ENCODE measurements at places on chromosomes 12 and 14.
A peak's percentile ranks its signal among the peaks of the same experiment; 100 is the strongest.

GRCh38 chr14:49019467-49020115 lies 566.6 kb downstream of the RPS29 start:
- DNase-seq: no peak

- no peak for DNase-seq
Measured at GRCh38 chr14:68789821-68790643, 2.8 kb downstream of the ZFP36L1 start.

- peak; percentile 54 for DNase-seq
Measured at GRCh38 chr12:120194534-120195395, at the start of gene GCN1. Gene GCN1 (minus strand): TSS chr12:120194715. CDS start chr12:120194697, 18 bp downstream.

GRCh38 chr12:25712169-25712568 lies 159.1 kb upstream of the LMNTD1 start:
- DNase-seq: no peak

- DNase-seq: peak; percentile 72
Measured at GRCh38 chr12:74537126-74537706, 419 bp upstream of the ATXN7L3B start.

GRCh38 chr14:63510538-63510937 lies 32.6 kb downstream of the PPP2R5E start:
- no peak for DNase-seq

- no peak for DNase-seq
Measured at GRCh38 chr14:69617796-69618195, 6.4 kb downstream of the SUSD6 start.

GRCh38 chr14:65231286-65231980 lies 129.1 kb upstream of the MAX start:
- no peak for DNase-seq

- DNase-seq: no peak
Measured at GRCh38 chr12:21662122-21662792, 4.6 kb upstream of the LDHB start.

DNA sequence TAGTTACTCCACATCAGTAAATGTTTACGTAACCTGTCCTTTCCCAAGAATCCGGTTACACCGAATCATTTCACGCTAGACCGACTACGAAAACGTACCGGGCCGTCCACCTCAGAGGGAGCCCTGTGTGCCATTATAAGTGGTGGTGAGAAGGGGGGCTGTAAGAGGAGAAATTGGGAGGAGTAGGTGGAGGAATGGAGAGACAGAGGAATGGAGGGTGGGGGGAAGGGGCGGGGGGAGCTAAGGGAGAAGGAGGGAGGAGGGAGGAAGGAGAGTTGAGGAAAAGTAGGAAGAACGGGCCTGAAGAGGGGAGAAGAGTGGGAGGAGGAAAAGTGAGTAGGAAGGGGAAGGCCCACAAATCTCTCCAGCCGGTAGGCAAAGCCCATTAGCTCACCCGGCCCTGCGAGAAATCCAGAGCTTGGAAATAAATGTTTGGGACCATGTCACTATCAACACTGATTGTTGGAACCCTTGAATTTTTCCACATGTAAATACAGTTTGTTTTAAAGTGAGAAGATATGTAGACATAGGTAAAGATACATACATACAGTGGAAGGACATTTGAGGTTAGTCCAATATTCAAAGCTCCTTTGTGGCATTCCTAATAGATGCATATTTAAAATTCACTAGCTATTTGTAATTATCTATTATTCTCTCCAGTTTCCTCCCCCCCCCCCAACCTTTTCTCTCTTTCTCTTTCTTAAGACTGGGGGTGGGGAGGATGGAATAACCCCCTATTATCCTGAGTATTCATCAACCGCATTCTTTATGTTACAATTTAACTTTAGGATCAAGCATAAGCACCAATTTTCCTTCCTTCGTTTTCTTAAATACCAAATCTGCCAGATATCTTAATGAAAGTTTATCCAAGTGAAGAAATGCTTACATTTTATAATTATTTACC lies 2.1 kb upstream of the FOXG1 start:
- DNase-seq: no peak

DNA sequence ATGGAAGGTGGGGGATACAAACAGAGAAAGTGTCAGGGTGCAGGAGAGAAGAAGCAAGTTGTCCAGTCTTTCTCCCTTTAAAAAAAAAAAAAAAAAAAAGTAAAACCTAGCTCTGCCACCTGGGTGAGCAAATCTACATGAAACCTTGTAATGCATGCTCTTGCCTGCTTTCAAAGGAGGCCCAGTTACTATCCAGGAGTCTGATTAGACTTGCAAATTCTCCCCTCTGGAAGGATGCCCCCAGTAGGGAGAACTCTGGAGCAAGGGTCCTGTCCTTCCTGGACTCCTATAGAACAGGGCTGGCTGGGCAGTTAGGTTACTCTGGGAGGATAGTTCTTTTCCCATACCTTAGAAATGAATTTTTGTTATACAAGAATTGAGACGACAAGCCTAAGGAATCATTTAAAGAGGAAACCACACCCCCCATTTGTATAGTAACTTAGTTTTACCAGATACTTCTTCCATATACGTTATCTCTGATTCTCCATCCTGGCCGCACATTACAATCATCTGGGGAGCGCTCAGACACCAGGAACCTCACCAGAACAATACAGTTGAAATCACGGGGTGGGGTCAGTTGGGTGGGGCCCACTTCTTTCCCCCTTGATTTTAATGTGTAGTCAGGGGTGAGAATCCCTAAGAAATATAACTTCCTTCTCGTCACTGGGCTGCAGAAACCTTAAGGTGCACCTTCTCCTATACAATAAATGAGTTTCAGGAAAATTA lies 30.5 kb downstream of the RAB35 start:
- no peak for DNase-seq

DNA sequence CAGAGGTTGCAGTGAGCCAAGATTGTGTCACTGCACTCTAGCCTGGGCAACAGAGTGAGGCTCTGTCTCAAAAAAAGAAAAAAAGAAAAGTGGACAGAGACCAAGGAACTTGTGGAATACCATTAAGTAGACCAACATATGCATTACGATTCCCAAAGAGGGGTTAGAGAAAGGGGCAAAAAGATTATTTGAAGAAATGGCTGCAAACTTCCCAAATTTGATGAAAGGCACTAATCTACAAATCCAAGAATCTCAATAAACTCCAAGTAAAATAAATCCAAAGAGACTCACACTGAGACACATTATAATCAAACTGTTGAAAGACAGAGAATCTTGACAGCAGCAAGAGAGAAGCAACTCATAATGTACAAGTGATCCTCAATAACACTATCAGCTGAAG lies 4.8 kb upstream of the OXA1L start:
- DNase-seq: no peak

DNA sequence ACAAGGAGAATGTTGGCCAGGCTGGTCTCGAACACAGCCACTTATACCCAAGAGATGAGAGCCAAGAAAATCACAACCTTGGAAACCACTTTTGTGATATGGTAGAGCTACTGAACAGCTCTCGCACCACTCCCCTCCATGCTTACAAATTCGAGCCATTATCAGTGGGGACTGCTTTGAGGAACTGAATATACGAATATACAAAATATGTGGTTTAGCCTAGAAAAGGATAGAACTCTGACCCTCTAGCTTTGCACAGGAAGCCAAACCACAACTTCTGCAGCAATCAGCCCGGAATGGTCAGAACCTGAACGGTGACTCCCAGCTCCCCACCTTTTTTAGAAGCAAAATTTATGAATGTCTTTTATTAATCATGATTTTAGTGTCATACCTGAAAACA lies 129.8 kb upstream of the TMEM132C start:
- DNase-seq: no peak

DNA sequence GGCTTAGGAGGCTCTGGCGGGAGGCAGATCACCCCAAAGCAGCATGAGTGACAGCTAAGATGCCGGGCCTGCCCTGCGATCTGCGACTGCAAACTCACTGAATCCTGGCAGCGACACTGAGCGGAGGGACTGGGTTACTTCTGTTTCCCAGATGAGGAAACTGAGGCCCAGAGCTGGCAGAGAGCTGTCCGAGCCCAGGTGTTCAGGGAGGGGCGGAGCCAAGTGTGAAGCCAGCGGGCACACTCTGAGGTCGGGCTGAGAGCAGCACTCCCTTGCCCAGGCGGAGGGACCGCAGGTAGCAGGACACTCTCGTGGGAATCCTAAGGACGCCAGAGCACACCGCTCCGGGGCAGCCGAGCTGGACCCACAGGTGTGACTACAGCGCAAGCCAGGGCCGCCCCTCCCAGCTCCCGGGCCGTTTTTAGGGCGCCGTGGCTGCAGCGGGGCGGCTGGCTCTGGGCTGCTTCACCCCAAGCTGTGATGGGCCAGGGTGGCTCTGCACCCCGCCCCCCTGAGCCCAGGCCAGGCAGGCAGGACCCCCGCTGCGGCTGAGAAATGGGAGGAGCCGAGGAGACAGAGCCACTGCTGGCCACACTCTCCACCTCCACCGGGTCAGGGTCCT lies 27.4 kb downstream of the MMP17 start:
- no peak for DNase-seq

- DNase-seq: no peak
Measured at GRCh38 chr12:43722621-43723020, 36.0 kb downstream of the PUS7L start.

- no peak for DNase-seq
Measured at GRCh38 chr14:77008541-77008940, 20.0 kb downstream of the IRF2BPL start.

DNA sequence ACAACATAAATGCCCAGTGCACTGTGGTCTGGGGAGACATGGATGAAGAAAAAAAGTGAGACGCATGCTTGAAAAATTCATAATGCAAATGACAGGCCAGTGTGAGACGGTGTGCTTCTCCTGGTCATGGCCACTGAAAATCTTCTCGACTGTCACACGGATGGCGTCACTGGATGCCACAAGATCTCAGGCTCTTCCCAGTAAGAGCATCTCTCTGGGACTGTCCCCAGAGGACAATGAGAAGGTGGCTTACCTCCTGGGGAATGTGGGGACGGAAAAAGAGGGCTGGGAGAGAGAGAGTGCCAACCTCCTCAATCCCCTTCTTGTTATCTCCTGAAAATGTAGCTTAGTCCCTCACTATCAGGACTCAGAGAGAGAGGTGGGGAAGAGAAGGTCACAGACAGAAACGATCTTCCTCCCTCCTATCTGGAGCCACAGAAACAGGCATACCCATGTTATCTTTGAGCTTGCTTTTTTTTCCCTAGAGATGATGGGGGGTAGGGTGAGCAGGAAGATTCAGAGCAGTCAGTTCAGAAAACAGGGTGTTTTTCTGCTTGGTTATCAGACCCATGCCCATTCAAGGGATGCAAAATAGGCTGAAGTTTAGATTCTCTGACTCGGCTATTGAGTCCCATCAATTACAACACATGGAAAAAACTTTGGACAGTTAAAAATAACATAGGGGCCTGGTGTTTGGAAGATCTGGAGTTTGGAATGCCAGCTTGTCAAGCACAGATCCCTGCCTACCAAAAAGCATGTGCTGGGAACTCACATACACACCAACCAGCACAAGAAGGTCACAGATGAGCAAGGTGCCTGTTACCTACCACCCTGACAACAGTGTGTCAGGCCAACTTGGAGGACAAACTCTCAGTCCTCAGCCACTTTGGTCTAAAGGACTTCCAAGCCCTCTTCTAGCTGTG lies 24.2 kb downstream of the DPF3 start:
- DNase-seq: no peak

- DNase-seq: no peak
Measured at GRCh38 chr12:52193532-52193931, 1.7 kb upstream of the KRT80 start.

DNA sequence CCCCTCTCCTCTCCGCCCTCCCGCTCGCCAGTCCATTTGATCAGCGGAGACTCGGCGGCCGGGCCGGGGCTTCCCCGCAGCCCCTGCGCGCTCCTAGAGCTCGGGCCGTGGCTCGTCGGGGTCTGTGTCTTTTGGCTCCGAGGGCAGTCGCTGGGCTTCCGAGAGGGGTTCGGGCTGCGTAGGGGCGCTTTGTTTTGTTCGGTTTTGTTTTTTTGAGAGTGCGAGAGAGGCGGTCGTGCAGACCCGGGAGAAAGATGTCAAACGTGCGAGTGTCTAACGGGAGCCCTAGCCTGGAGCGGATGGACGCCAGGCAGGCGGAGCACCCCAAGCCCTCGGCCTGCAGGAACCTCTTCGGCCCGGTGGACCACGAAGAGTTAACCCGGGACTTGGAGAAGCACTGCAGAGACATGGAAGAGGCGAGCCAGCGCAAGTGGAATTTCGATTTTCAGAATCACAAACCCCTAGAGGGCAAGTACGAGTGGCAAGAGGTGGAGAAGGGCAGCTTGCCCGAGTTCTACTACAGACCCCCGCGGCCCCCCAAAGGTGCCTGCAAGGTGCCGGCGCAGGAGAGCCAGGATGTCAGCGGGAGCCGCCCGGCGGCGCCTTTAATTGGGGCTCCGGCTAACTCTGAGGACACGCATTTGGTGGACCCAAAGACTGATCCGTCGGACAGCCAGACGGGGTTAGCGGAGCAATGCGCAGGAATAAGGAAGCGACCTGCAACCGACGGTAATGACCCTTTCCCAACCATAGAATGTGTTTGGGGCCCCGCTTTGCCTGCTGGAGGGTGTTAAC lies 615 bp downstream of the CDKN1B start:
- no peak for DNase-seq

- DNase-seq: no peak
Measured at GRCh38 chr12:62164036-62164435, 96.2 kb upstream of the USP15 start.

DNA sequence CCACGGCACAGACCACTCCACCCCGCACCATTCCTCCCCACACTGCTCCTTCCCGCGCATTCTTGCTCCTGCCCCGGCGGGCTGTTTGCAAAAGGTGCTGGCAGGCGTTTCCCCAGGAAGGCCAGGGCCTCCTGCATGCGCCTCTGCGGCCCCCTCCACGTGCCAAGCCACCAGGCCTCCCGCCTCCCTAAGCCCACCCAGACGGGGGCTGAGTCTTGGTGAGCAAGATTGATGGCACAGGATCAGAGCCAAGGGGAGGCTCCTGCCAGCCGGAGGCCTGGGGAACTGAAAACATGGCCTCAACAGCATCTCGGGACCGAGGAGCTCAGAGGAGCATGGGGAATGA lies 328.3 kb upstream of the DIO3 start:
- DNase-seq: no peak

- no peak for DNase-seq
Measured at GRCh38 chr14:99586761-99587459, 17.1 kb downstream of the CCDC85C start.

DNA sequence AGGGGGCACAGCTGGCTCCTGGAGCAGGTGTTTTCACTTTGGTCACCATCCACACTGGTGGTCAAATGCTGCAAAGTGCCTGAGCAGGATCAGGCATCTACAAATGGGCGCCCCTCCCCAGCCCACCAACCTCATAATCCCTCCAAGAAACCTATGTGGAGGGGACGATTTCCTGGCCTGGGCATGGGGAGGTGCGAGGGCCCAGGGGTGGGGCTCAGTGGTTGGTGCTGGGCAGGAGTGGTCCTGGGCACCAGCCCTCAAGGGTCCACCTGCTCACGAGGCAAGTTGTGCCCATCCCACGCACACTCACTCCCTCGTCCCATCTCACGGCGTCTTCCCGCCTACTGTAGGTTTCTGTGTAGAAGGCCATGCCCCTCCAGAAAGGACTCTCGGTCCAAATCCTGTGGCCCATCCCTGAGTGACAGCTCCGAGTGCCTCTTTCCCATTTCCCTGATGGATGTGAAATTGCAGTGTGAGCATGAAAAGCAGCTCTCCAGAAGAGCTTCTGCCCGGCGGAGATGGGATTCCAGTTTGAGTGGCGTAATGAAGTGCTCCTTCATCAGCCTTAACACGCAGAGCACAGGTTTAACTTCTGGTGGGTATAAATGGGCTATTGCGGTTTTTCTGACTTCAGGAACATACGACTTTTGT lies 36.9 kb downstream of the SLC15A4 start:
- DNase-seq: no peak

- no peak for DNase-seq
Measured at GRCh38 chr12:130835436-130835835, 3.6 kb downstream of the STX2 start.

- DNase-seq: no peak
Measured at GRCh38 chr12:57142727-57143126, 4.7 kb downstream of the LRP1-AS start.

GRCh38 chr12:47121146-47121545 lies 41.4 kb upstream of the AMIGO2 start:
- no peak for DNase-seq

Measured in foreskin keratinocyte (primary cell).